Heart right ventricle (tissue), 16 donors: ENCODE measurements at places on chromosomes 3 and 15. TPM values are rescaled to one million over a fixed set of nuclear protein-coding genes. Genes with fewer than 3 reads are reported as not detected.

ZCWPW2 gene
- 0.71 TPM for polyA plus RNA-seq

GRCh38 chr15:38079236-38079635 is 144.8 kb downstream of the TMCO5A start:
- no peak for DNase-seq

- DNase-seq, result no peak
Measured at GRCh38 chr3:15606434-15606891, 4.9 kb downstream of the BTD start.

ACOX2 gene
- 7.6 TPM for polyA plus RNA-seq

RYR3 gene
- 0.07 TPM for polyA plus RNA-seq

DNA sequence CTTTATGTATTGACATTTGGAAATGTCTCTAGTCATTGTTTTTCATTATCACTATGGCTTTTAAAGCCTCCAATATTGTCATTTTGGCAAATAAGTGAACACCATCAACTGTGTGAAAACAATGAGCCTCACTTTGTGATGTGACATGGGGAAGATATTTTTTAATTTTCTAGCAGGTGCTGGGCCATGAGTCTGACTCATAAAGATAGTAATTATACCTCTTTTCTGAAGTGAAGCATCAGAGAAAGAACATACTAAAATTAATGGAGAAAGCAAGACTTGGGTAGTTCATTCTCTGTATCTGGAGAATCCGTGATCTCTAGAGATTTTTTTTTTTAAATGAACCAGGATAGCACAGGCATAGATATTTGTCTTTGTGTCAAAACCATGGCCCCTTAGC is 100.8 kb downstream of the CCNL1 start:
- DNase-seq, result no peak

- no peak for DNase-seq
Measured at GRCh38 chr3:140151321-140151720, 216.3 kb downstream of the CLSTN2 start.

DPPA4 gene
- polyA plus RNA-seq, result 0.01 TPM

DNA sequence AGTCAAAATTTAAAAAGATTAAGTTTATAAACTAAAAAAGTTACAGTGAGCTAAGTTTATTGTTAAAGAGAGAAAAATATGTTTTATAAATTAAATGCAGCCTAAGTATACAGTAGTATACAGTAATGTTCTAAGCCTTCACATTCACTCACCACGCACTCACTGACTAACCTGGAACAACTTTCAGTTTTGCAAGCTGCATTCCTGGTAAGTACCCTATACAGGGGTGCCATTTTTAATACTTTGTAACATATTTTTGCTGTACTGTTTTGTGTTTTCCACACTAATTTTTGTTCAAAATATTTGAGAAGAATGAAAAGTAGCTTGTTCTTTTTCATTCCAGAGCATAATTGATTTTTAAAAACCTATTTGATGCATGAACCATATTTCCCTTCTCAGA is 524.9 kb downstream of the RBMS3 start:
- no peak for DNase-seq

DNA sequence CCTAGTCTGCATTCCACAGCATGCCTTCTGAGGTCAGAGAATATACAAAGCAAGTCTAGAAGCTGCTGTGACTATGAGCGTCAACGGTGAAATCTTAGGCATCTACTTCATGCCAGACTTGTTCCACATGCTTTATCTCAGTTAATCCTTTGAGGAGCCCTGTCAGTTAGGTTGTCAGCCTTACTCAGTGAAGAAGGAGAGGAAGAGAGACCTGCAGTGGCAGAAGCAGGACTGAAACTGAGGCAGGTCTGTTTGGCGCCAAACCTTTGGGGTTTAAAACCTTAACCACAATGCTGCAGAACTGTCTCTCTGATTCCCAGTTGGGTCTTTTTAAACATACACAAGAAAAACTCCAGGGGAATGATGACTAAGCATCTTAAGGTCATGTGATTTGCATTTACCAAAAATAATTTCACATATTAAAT is 139.0 kb upstream of the LIPC start:
- DNase-seq, result no peak

GRCh38 chr3:97841304-97841703 is 19.5 kb downstream of the CRYBG3 start:
- DNase-seq, result no peak

- no peak for DNase-seq
Measured at GRCh38 chr3:15281817-15282216, 50.6 kb downstream of the SH3BP5 start.

GRCh38 chr3:179663093-179663492 is 10.3 kb downstream of the USP13 start:
- no peak for DNase-seq

DNA sequence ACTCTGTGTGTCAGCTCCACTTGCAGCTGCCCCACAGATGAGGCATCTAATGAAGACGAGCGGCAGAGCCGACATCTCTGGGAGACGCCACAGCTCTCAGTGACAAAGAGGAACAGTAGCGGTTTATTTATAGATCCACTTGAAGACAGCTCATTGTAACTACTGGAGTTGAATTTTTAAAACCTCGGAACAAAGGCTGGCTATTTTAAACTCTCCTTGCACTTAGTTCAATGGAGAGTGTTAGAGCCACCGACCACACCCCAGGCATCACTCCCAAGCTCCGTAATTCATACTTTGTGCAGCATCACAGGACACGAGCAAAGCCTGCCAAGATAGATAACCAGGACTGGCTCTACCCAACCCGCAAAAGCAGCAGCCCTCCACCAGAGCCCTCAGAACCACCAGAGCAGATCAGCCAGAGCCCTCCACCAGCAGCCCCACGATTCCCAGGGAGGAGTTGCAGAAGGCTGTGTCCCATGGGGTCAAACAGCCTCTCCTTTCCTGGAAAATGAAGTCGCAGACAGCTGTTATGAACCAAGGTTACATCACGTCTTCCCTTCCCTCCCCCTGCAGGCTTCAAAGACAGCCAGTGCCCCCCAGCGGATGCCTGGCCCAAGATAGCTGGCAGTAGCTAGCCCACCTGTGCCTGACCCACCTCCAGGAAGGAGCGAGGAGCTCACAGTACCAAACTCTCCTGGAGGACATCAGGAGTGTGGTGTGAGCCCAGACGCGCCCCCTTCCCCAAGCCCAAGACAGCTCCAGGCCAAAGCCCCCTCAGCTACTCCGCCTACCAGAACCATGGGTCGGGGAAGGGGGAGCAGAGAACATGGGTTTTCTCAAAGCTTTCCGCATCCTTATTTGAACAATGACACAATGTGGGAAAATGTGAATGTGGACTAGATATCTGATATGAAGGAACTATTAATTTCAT is 45.7 kb downstream of the POC1A start:
- peak; percentile 79 for DNase-seq

GRCh38 chr3:66554178-66554577 is 53.4 kb upstream of the LRIG1 start:
- no peak for DNase-seq

GOLGA6L10 gene
- polyA plus RNA-seq, result 5.3 TPM

GRCh38 chr15:65663521-65663920 is 41.8 kb downstream of the SLC24A1 start:
- no peak for DNase-seq

HRH1 gene
- 0.80 TPM for polyA plus RNA-seq

GRCh38 chr3:141663993-141664392 is 74.1 kb upstream of the RNF7 start:
- peak; percentile 12 for DNase-seq

- no peak for DNase-seq
Measured at GRCh38 chr3:39519103-39519502, 51.6 kb downstream of the MOBP start.

- peak; percentile 3 for DNase-seq
Measured at GRCh38 chr3:134074790-134075567, 45.3 kb upstream of the SLCO2A1 start.
